ENCODE measurements at places on chromosomes 5 and 9.

- H3K36me3 ChIP-seq = no peaks in the 10 kb centered on the region
- peak; percentile 46 for DNase-seq
- peak overlapping the region; percentile 91 for H3K4me3 ChIP-seq
- H3K4me1 ChIP-seq = no peaks in the 10 kb centered on the region
- H3K27ac ChIP-seq = peak overlapping the region; percentile 87
These were observed 498 bp downstream of the HAUS6 start for GRCh38 chr9:19102181-19102630.

GRCh38 chr5:75660678-75661465 lies 49.6 kb downstream of the ANKDD1B start:
- no peaks in the 10 kb centered on the region for H3K27me3 ChIP-seq
- no peak overlapping the region for H3K4me3 ChIP-seq
- no peaks in the 10 kb centered on the region for H3K36me3 ChIP-seq

GRCh38 chr5:40355846-40356245 lies 323.9 kb upstream of the PTGER4 start:
- DNase-seq = no peak
- no peak overlapping the region for H3K27ac ChIP-seq
- no peaks in the 10 kb centered on the region for H3K36me3 ChIP-seq
- H3K4me3 ChIP-seq = no peak overlapping the region

DNA sequence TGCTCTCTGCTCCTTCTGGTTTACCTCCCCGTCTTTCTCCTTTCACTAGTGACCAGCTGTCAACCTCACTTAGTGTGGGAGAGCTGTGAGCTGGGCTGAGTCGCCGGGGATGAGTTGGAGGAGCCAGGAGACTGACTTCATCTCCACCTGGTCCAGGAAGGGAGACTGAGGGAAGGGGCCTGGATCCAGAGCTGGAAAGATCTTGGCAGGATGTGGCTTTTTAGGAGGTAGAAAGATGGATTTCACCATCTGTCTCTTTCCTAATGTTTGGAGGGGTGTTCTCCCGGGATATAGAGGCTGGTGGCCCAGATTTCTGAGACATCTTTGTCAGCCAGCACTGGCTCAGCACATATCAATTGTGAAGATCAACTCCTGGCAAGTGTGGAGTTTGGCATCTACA lies 37.1 kb upstream of the TNC start:
- H3K36me3 ChIP-seq = no peaks in the 10 kb centered on the region
- DNase-seq = no peak
- H3K27ac ChIP-seq = no peak overlapping the region
- H3K4me3 ChIP-seq = no peak overlapping the region
- no peaks in the 10 kb centered on the region for H3K27me3 ChIP-seq

GRCh38 chr5:32168460-32169033 lies 5.6 kb downstream of the GOLPH3 start:
- no peaks in the 10 kb centered on the region for H3K27me3 ChIP-seq
- DNase-seq = no peak
- no peak overlapping the region for H3K4me3 ChIP-seq
- H3K4me1 ChIP-seq = no peaks in the 10 kb centered on the region
- no peak overlapping the region for H3K27ac ChIP-seq

DNA sequence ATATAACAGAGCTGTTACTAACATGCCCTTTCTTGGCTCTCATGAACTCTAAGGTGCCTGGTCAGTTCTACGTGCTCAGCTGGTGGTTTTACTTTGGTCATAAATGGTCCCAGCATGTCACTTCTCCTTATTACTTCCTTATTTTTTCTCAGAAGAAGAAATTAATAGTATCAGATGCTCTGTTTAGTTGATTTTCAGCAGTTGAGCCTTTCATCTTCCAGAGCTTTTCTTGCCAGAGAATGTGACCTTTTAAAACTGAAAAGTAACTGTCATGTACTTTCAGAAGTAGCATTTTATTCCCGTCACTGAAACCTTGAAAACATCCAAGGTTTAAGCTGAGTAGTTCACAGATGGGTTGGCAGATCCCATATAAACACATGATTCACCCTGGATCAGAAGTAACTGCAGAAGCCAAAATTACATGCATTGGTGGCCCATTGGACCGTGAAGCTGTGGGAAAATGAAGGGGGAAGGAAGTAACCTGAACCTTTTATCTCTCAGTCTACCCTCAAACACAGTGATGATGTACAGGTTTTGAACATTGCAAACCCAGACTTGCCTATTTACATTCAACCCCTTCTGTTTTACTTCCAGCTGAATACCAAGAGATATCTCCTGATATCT lies 50.5 kb downstream of the HACD4 start:
- H3K4me3 ChIP-seq = no peak overlapping the region
- no peaks in the 10 kb centered on the region for H3K36me3 ChIP-seq
- H3K27me3 ChIP-seq = no peaks in the 10 kb centered on the region
- no peak for DNase-seq
- H3K4me1 ChIP-seq = no peaks in the 10 kb centered on the region

DNA sequence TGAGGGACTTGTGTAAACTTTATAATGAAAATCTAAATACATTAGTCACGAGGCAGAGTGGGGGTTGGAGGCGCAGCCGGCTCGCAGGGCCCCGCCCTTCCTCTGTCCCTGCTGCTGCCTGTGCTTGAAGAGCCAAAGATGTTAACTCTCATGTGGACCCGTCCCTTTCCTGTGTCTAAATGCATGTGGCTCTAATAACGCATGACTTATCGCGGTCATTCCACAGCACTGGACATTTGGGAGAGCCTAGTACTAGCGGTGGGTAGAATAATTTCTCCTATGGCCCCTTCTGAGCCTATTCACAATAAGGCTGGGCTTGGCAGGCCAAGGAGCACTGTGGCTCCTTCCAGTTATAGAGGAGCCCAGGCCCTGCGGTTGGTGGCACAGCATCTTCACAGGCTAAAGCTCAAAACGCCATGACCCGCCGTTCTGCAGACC lies 82.3 kb upstream of the SIMC1 start:
- H3K4me3 ChIP-seq = no peak overlapping the region
- H3K27me3 ChIP-seq = no peaks in the 10 kb centered on the region
- no peak overlapping the region for H3K27ac ChIP-seq
- H3K4me1 ChIP-seq = no peaks in the 10 kb centered on the region

- no peaks in the 10 kb centered on the region for H3K4me1 ChIP-seq
- no peak overlapping the region for H3K4me3 ChIP-seq
- no peaks in the 10 kb centered on the region for H3K36me3 ChIP-seq
These were observed 12.4 kb downstream of the CCDC112 start for GRCh38 chr5:115284021-115284420.
